ENCODE measurements at places on chromosomes 1 and 21.

DNA sequence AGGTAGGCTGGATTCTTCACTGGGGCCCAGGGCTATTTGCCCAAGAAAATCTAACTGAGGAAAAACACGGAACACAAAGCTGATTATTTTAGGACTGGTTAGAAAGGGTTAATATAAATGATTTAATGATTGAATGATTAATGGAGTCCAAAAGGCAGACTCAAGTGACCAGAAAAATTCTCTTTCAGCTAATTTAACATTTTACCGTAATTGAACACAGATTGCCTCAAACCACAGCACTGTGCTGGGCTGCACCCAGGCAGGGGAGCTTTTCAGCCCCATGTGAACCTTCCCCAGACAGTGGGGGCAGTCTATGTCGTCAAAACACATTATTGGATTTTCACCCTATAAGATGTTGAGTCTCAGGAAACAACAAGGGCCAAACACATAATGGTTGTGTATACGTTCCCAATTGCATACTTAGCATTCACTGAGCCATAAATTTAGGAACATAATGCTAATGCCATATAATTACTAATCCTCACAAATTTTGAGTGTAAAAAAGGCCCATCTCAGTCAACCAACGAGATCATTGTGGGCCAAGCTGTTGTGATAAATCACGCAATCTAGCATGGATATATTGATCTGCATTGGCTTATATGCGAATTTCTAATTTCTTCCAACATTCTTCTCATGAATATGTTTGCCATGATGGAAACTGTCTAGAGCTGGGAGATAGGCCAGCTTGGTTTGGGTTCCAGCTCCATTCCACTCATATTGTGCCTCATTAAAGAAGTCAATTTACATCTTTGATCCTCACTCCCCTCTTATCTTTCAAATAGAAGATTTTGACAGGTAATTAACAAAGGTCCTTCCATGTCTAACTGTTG is 27.7 kb downstream of the DSCAM start:
- DNase-seq = no peak

DNA sequence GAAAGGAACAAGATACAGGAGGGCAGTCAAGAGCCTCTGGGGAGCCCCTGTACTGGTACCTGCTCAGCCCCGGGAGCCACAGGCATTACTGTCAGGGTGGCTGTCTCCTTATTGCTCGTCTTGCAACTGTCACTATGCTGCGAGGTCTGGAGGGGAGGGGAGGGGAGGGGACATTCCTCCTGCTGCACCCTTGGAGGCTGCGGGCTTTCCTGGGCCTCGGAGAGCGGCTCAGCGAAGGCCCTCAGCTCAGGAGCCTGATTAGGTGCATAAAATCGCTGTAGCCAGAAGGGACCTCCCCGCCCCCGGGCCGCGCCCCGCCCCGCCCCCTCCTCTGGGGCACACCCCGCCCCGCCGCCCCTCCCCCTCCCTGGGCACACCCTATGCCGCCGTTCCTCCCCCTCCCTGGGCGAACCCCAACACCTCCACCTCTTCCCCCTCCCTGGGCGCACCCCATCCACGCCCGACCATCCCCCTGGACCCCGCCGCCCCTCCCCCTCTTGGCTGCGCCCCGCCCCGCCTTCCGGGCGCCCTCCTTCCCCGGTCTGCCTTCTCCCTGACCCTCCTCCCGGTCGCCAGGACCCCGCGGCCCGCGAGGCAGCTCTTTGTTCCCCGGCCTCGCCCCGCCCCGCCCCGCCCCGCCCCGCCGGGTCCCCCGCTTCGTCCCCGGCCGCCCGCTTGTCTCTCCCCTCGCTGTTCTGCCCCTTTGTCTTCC is 35.5 kb downstream of the CACHD1 start:
- DNase-seq = peak; percentile 47

DNA sequence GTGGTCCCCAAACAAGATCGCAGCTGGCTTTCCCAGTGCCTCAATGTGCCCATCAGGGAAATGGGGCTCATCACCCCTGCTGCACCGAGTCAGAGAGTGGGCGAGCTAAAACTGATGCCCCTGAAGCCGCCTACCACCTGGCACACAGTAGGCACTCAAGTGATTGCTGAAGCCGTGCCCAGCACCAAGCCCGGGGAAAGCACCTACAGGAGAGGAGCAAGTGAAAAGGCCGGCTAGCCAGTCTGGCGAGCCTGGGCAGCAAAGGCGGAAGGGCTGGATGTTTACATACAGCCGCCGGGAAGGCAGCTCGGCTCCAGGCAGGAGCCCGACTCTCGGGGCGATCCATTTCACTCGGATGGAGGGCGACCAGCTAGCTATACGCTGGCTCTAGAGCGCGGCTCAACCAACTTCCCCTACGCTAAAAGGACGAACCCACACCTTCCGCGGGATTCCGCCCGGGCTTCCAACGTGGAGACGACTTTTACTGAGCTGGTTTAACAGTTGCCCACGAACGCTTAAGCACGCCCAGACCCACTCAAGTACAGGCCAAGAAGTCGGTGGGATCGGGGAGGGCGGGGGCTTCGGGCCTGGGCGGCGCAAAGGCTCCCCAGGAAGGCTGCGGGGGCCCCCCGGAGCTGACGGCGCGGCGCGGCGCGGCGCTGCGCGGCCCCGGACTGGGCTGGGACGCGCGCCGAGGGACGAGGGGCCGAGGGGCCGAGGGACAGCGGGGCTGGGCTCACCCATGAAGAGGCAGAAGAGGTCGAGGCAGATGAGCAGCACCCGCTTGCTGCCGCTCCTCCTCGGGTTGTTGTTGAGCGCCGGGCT is 1.0 kb downstream of the PLPP3 start:
- DNase-seq = peak; percentile 30

GRCh38 chr1:83950106-83950661 is 48.7 kb downstream of the TTLL7 start:
- no peak for DNase-seq

DNA sequence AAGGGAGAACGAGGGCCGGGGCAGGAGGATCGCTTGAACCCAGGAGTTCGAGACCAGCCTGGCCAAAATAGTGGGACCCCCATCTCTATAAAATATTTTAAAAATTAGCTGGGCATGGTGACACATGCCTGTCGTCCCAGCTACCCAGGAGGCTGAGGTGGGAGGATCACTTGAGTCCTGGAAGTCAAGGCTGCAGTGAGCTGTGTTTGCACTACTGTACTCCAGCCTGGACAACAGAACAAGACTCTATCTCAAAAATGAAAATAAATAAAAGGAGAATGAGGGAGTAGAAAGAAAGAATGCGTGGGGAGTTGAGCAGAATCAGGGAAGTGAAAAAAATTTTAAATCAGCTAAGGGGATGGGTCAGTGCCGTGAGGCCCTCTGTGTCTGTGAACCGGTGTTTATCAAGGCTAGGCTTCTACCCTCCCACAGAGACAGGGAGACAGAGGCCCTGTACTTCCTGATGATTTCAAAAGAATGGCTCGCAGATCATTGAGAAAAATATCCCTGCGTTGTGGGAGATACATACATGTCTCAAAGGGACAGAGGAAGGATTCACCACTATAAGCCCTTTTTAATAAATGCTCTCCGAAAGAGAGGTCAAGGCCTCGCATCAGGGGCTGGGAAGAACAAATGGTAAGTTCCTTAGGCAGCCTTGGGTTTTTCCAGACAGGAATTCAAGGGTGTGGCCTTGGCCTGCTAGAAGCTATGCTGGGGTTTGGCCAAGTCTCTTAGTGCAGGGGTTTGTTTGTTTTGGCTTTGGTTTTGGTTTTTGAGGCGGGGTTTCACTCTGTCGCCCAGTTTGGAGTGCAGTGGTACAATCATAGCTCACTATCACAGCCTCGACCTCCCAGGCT is 20.7 kb downstream of the IL10RB start:
- no peak for DNase-seq

- no peak for DNase-seq
Measured at GRCh38 chr1:119622311-119623192, 25.5 kb downstream of the ZNF697 start.

DNA sequence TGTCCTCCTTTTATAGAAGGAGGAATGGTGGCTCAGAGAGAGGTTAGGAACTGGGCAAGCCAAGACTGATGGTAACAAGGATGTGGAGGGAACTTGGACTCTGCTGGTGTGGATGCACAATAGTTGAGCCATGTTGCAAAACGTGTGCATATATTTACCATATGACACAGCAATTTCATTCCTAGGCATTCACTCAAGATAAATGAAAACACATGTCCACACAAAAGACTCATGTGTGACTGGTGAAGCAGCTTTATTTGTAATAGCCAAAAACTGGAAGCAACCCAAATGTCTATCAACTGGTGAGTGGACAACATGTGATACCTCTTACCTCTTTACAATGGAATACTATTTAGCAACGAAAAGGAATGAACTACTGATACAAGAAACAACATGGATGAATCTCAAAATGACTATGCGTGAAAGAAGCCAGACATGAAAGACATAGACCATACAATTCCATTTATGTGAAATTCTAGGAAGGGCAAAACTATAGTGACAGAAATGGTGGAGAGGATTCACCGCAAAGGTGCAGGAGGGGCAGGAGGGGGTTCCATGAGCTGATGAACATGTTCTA is 36.2 kb downstream of the CAMK2N1 start:
- no peak for DNase-seq

DNA sequence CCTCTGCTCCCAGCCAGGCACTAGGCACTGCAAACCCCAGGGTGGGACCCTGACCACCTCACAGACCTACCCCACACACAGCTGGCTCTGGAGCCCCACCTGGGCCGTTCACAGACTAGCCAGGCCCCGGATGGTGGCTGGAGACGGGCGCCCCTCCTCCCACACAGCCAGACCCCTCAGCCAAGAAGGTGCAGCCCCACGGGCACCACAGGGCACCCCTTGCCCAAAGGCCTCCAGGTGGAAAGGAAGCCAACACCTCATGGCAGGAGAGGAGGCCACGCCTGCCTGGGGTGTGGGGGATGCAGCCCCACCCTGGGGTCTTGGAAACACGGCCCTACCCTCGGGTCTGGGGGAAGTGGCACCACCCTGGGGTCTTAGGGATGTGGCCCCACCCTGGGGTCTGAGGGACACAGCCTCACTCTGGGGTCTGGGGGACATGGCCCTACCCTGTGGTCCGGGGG is 44.6 kb downstream of the WNT9A start:
- no peak for DNase-seq

- DNase-seq = no peak
Measured at GRCh38 chr1:92992054-92992453, 30.8 kb upstream of the DIPK1A start.

DNA sequence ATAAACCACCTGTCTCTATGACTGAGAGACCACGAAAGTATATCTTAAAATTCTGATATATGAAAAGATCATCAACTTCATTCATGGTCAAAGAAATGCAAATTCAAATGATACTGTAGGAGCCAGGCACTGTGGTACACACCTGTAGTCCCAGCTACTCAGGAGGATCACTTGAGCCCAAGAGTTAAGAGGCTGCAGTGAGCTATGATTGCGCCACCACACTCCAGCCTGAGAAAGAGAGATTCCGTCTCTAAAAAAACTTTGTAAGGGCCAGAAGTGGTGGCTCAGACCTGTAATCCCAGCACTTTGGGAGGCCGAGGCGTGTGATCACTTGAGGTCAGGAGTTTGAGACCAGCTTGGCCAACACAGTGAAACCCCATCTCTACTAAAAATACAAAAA is 17.0 kb downstream of the RERE start:
- no peak for DNase-seq

GRCh38 chr1:40981691-40982448 is 2.4 kb downstream of the CTPS1 start:
- no peak for DNase-seq

- peak; percentile 41 for DNase-seq
Measured at GRCh38 chr1:64623750-64624191, 121.1 kb upstream of the RAVER2 start.

DNA sequence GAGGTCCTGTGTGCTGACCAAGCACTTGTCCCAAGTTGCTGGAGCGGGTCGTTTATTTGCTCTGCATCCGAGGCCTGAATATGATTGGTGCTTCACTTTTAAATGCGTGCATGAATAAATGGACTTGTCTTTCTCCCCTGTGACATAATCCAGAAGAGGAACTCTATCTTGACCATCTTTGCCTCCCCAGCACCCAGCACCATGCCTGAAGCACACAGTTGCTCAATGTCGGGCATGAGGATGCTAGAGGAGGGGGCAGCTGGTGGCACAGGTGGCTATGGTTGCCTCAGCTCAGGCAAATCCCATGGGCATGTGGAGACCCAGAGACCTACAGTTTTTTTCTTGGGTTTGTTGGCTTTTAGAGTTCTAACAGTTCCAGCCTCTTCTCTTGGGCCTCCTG is 142.6 kb downstream of the KAZN start:
- no peak for DNase-seq

GRCh38 chr1:247638011-247638410 is 32.6 kb downstream of the OR2G3 start:
- DNase-seq = no peak

DNA sequence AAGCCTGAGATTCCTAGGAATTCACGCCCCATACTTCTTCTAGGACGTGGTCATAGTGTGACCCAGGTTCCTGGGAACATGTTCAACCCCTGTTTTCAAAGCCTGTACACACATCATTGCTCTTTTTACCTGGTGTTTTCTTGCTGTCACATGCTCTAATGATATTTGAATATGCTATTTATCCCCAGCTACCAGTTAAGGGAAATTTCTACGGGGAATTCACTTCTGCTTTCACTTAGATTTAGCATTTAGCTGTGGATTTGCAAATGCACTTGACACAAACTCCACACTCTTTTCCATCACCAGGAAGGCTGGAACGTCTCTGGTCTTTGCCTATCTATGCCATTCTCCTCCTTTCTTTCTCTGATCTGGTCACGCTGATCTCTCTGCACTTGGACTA is 11.3 kb upstream of the SAMSN1 start:
- DNase-seq = no peak

DNA sequence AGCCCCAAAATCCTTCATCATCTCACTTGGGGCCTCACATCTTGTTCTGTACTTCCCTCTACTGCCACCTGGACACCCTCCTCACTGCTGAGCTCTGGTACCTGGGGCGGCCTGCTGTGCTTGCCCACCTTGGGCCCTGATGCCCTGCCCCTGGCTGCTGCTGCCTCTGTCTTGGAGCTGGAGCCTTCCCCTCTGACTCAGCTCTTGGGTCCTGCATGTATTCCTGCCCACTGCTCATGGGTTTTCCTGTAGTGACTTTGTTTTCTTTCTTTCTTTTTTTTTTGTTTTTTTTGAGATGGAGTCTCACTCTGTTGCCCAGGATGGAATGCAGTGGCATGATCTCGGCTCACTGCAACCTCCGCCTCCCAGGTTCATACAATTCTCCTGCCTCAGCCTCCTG is 37.5 kb downstream of the TRAPPC10 start:
- DNase-seq = no peak

- no peak for DNase-seq
Measured at GRCh38 chr1:15411593-15412137, 2.0 kb downstream of the EFHD2 start.

Measured in ACHN (cell line).